Dermis blood vessel endothelial cell (primary cell): ENCODE measurements at places on chromosomes 6 and 20. TPM values are rescaled to one million over a fixed set of nuclear protein-coding genes. Genes with fewer than 3 reads are reported as not detected.
A peak's percentile ranks its signal among the peaks of the same experiment; 100 is the strongest.

BPIFB1 gene
- not detected in 2 replicates for total RNA-seq

GABRR1 gene
- total RNA-seq, result not detected in 2 replicates

KCNG1 gene
- total RNA-seq, result 0.70 and 3.1 TPM in 2 replicates

MAFB gene
- total RNA-seq, result 3.4 and 5.9 TPM in 2 replicates

CNBD2 gene
- total RNA-seq, result 2.8 and 5.3 TPM in 2 replicates

DNA sequence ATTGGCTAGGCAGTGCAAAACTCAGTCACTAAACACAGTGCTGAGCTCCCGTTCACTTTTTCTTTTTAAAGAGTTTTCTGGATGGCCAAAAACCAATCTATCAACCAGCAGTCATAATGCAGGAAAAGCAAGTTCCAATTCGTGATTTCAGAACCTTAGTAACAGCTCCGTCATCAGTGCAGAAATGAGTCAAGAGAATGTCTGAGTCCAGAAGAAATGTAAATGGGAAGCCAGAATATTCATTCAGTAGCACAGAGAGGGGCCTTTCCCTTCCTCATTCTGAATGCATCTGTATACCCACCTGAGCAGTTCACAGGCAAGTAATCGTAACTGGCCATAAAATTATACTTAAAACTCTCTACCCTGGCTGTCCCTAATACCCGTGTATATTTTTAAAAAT is 20.4 kb downstream of the HUS1B start:
- DNase-seq, result no peak

- DNase-seq, result no peak
Observed at GRCh38 chr6:45074439-45074838, 253.7 kb upstream of the RUNX2 start.

- peak; percentile 94 for DNase-seq
Observed at GRCh38 chr6:6696867-6697531, 108.5 kb downstream of the LY86 start.

DNA sequence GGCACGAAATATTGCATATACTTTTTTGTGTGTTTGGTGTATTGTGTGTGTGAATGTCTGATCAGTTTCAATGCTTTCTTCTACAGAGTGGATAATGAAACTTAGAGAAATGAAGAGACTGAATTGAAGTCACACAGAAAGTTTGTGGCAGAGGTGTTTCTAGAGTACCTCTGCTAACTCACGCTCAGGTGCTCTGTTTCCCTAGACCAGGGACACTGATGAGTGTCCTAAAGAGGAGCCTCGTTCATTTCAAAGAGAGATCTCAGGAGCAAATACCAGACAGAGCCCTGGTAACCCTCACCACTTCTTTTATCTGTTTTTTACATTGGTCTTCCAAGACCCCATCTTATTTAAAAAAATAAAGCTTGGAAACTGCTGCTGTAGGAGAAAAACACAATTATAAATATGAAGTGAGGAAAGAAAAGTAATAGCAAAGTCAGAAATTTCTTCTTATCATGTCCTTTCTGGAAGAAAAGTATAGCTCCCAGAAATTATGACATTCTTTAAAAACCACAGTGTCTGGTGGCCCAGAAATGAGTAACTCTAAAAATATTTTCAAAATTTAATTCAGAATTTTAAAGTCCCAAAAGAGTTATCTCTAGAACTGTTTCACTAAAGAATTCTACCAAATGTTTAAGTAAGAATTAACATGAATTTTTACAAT is 720.6 kb downstream of the RFPL4B start:
- no peak for DNase-seq

- DNase-seq, result no peak
Observed at GRCh38 chr6:89925826-89926225, 31.6 kb downstream of the GJA10 start.

- DNase-seq, result no peak
Observed at GRCh38 chr6:1029141-1029540, 282.8 kb upstream of the FOXQ1 start.

DNA sequence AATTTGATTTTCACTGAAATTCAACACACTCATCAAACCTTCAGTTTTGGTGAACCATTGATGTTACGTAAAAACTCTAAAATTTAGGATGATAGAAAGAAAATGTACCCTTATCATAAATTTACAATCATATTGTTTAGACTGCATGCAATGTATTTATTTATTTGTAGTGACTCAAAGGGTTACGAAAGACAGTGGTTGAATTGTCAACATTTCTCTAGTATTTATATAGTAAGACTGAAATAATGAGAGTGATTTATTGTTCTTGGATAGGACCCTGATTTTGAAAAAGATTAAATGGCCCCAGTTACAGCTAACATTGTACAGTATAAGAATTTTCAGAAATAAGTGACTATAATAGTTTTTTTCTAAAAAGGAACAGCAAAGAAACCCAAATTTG is 591.5 kb downstream of the RFPL4B start:
- no peak for DNase-seq

GRCh38 chr20:46651091-46651962 is at the start of gene SLC13A3:
SLC13A3 (minus strand) TSS chr20:46651459; CDS start chr20:46651421, 38 bp downstream.
- DNase-seq, result no peak

DNA sequence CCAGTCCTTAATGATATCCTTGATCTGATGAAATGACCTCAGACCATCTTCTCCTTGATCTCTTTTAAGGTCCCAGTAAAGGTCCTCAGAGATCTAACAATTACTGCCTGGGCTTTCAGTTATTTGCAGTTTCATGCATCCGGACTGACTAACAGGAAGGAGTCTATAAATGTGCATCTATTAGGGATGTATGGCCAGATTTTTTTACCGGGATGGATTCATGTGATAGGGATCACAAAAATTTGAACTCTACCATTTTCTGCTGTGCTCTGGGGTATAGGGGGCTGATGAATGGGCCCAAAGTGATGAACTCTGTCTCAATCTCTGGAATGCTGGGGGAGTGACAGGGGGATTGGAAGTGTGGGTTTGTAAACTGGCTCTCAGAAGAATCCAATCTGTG is 36.2 kb upstream of the SCUBE3 start:
- peak; percentile 53 for DNase-seq

DNA sequence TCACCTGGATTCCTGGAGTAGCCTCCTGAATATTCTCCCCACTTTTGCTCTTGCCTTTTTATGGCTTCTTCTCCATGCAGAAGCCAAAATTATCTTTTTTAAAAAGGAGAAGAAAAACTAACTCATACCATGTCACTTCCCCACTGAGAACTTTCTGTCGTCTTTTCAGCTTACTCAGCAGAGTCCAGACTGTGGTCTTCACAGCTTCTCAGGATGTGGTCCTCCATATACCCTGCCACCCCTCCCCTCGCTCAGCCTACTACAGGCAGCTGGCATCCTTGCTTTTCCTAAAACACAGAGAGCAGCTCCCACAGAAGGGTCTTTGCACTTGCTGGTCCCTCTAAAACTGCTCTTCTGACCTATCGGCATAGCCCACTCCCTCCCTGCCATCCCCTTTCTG is 89.4 kb upstream of the ISM1 start:
- no peak for DNase-seq

- no peak for DNase-seq
Observed at GRCh38 chr6:56003616-56004015, 128.2 kb upstream of the BMP5 start.

DNA sequence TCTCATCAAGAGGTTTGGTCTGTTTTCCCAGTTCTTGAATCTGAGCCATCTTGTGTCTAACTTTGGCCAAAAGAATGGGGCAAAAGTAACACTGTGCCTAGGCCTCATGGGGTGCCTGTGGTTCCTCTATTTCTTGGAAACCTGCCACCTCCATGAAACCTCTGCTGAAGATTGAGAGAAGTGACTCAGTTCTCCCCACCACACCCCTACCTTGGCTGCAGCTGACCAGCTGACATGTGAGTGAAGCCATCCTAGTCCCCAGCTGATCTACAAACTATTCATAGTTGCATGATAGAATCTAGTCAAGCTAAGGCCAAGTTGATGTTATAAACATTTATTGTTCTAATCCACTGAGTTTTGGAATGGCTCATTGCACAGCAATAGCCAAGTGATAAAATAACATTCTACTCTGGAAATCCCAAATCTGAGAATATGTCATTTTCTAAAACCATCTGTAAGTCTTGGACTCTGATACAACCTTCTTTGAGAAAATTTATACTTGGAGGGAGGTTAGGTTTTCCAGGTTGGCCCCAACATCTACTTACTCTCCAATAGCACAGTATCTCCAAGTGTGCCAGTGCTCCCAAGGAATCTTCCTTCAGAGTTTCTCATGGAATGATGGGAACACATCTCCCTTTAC is 107.0 kb upstream of the SMLR1 start:
- DNase-seq, result no peak

DNA sequence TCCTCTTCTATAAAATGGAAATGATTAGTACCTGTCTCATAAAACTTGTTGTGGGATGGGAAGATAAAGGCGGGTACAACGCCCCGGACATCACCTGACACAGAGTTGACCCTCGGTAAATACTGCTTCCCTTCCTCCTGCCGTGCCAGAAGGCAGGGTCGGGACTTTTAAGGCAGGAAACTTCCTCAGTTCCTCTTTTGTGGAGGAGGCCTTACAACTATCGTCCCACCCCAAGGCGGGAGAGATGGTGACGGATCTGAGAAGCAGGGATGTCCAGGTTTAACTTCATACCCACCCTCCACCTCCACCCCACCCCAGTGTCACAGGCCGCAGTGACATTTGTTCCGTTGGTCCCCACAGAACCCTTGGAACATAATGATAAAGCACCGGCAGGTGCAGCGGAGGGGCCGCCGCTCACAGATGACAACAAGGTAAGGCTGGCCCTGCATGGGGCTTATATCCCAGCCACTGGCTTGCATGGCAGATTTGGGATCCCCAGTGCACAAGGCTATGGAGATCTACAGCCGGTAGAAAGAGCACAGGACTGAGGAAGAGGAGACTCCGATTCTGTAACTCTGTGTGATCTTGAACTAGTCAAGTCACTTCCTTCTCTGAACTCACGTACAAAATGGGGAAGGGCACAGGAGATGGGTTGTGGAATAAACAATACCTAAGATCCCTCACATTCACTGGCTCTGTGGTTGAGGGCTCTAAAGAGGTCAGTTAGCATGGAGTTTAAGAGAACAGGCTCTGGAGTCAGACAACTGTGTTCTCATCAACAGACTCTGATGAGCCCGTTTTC is 764 bp downstream of the DNTTIP1 start:
- DNase-seq, result no peak

GRCh38 chr6:45169815-45170214 is 158.3 kb upstream of the RUNX2 start:
- DNase-seq, result no peak
